ENCODE measurements at places on chromosomes 6 and 20.

DNA sequence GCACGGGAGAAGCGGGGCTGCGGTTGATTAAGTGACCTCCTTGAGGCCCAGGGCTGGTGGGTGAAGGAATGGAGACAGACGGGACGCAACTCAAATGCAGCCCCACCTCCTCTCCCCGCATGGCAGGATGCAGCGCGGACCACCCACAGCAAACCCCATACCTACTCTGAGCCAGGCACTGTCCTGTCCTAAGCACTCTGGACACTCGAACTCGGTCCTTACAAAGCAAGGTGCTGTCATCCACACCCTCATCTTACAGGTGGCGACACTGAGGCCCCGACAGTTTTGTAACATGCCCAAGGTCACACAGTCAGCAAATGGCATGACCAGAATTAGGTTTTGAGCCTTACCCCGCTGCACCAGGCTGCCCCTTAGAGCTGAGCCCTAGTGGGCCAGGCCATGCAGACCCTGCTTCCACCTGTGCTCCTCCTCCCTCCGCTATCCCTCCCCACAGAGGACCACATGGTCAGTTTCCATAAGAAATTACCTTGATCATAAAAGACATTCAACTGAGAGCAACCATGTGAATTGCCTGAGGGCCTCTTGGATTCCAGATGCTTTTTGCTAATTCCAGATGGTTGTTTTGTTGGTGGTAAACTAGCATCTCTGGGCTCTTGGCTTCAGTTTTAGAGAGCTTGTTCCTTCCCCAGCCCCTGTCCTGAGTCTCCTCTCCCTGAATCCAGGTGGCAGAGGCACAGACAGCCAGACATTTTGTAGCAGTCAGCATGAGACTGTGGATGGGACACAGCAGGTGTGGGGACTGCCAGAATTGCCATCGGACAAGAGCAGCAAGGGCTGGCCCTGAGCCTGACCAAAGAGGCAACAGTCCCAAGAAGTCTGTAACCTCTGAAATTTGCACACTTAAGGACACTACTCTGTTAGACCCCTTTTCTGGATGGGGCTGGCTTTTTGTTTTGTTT lies 171.9 kb upstream of the PMEPA1 start:
- no peak for DNase-seq

DNA sequence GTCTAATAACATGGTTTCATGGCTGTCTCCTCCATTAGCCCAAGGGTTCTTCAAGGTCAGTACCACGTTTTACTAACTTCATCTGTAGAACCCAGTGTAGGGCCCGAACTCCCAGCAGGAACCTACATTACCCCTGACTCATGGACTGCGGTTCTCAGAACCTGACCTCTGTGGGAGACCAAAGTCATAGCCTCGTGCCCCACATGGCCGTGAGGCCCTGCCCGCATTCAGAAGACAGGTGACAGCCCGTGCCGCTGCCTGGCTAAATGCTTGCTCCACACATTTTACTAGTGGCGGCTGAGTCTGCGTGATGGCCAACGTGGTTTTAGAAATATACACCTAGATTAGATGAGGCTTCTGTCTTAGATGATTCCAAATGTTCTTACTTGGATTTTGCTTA lies 94.9 kb downstream of the CDH4 start:
- DNase-seq: no peak

- no peak for DNase-seq
Observed at GRCh38 chr20:43959920-43960227, 45.2 kb downstream of the TOX2 start.

- DNase-seq: no peak
Observed at GRCh38 chr20:62201173-62202082, 18.6 kb downstream of the MTG2 start.

DNA sequence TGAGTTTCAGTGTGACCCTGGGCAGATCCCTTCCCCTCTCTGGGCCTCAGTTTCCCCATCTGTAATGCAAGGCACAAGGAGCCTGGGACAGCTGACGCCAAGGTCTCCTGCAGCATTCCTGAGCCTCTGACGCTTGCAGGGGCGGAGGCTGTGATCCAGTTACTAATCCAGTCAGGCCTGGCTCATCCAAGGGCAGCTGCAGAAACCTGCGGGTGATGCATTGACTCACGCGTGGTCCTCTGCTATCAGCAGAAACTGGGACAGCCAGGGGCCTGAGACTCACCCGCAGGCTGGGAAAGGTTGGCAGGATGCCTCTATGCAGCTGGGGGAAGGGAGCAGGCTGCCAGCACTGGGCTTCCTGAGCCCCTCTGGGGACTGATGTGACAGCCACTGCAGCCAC lies 65.0 kb upstream of the SIRPA start:
- peak; percentile 87 for DNase-seq
